ENCODE measurements at places on chromosomes 11 and 22. TPM values are rescaled to one million over a fixed set of nuclear protein-coding genes. Genes with fewer than 3 reads are reported as not detected.

PKP3 gene
- polyA plus RNA-seq = not detected

KRTAP5-7 gene
- polyA plus RNA-seq = not detected

CDC42BPG gene
- polyA plus RNA-seq = not detected

DDI1 gene
- polyA plus RNA-seq = not detected

All from Purkinje cell (primary cell).